ENCODE measurements at places on chromosomes 16 and 17. TPM values are rescaled to one million over a fixed set of nuclear protein-coding genes. Genes with fewer than 3 reads are reported as not detected.

DNA sequence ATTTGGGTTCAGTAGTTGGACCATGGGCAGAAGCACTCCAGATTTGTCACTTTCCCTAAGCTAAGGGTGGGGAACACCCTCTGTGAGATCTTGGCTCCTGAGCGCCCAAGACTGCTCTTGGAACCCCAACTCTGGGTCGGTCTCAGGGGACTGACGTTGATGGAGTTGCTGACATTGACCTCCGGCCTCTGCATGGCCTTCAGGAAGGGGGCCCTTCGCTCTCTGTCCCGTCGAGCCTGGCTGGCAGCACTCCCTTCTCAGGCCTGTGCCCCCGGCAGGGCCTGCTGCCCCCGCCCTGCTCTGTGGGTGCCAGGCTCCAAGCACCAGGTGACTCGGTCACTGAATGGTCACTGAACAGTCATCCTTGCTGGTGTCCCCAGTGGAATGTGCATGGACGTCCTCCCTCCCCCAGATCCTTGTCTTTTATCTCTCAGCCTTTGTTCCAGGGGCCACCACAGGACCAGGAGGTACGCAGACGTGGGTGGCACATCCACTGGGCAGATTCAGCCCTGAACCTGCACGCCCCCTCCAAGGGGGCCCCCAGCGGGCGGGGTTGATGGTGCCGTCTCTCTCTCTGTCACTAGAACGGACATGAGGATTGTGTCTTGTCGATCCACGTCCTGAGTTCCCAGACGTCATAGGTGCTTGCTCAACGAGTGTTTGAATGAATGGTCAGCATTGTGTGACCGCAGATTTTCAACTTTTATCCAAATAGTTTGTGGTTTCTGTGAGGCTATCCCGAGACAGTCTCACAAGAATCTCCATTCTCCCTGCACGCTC lies 314.5 kb downstream of the SEC14L1 start:
- H3K36me3 ChIP-seq: no peaks in the 10 kb centered on the region
- no peak overlapping the region for H3K4me3 ChIP-seq
- DNase-seq: no peak
- H3K4me1 ChIP-seq: peaks cover 73% of the 10 kb centered on the region
- no peaks in the 10 kb centered on the region for H3K27me3 ChIP-seq
- H3K27ac ChIP-seq: peak overlapping the region; percentile 100

DNA sequence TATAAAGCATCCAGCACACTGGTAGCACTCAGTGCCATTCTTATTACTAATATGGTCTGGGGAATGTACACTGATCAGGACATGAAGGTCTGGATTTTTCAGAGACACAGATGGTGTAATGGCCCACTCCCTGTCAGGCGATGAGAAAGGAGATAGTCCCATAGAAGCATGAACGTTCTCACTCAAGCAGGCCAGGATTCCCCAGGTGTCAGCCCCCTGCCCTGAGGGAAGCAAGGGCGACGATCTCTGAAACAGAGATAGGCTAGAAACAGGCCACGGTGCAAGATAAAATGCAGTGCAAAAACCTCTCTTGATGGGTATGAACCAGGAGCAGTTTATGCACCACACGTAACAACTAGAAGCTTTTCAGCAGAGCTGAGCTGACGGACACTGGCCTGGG lies 10.6 kb downstream of the PRPSAP1 start:
- H3K36me3 ChIP-seq: no peaks in the 10 kb centered on the region
- no peaks in the 10 kb centered on the region for H3K4me1 ChIP-seq
- H3K4me3 ChIP-seq: no peak overlapping the region
- no peaks in the 10 kb centered on the region for H3K27me3 ChIP-seq
- DNase-seq: no peak

- no peak overlapping the region for H3K4me3 ChIP-seq
- no peaks in the 10 kb centered on the region for H3K27me3 ChIP-seq
- no peak for DNase-seq
- H3K36me3 ChIP-seq: no peaks in the 10 kb centered on the region
- no peaks in the 10 kb centered on the region for H3K4me1 ChIP-seq
Measured at GRCh38 chr16:87620201-87620495, 17.8 kb downstream of the JPH3 start.

- no peak for DNase-seq
- H3K4me3 ChIP-seq: no peak overlapping the region
- H3K27me3 ChIP-seq: no peaks in the 10 kb centered on the region
- H3K36me3 ChIP-seq: no peaks in the 10 kb centered on the region
Measured at GRCh38 chr17:27240802-27241155, 53.1 kb upstream of the WSB1 start.

- H3K27ac ChIP-seq: peak overlapping the region; percentile 97
- H3K4me3 ChIP-seq: peak overlapping the region; percentile 38
- no peaks in the 10 kb centered on the region for H3K27me3 ChIP-seq
- DNase-seq: no peak
Measured at GRCh38 chr17:7243453-7243729, 1.1 kb upstream of the GABARAP start.

ABCA10 gene
- polyA plus RNA-seq: not detected

CASKIN1 gene
- polyA plus RNA-seq: 1.7 TPM

CCDC200 gene
- polyA plus RNA-seq: 2.8 TPM

Measured in hepatocyte (in vitro differentiated cells).